Activated T-cell treated with anti-CD3 and anti-CD28 coated beads for 4 hours (primary cell): ENCODE measurements at places on chromosomes 12 and 14.
A peak's percentile ranks its signal among the peaks of the same experiment; 100 is the strongest.

- no peak for DNase-seq
These were observed 45.7 kb downstream of the NPAS3 start for GRCh38 chr14:32984241-32984930.

GRCh38 chr12:68559984-68560850 is 50.5 kb upstream of the RAP1B start:
- no peak for DNase-seq

DNA sequence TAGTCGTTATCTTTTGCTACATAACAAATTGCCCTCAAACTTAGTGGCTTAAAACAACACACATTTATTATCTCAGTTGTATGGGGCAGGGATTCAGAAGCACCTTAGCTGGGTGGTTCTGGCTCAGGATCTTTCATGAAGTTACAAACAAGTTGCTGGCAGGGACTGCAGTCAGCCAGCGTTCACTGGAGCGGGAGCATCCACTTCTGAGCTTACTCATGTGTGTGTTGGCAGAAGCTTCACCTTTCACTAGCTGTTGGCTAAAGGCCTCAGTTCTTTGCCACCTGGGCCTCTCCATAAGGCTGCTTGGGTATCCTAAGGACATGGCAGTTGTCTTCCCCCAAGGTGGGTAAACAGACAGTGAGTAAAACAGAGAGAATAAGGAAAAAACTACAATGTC is 365.7 kb downstream of the RPS29 start:
- no peak for DNase-seq

GRCh38 chr12:105585107-105585506 is 254.6 kb downstream of the C12orf75 start:
- no peak for DNase-seq

DNA sequence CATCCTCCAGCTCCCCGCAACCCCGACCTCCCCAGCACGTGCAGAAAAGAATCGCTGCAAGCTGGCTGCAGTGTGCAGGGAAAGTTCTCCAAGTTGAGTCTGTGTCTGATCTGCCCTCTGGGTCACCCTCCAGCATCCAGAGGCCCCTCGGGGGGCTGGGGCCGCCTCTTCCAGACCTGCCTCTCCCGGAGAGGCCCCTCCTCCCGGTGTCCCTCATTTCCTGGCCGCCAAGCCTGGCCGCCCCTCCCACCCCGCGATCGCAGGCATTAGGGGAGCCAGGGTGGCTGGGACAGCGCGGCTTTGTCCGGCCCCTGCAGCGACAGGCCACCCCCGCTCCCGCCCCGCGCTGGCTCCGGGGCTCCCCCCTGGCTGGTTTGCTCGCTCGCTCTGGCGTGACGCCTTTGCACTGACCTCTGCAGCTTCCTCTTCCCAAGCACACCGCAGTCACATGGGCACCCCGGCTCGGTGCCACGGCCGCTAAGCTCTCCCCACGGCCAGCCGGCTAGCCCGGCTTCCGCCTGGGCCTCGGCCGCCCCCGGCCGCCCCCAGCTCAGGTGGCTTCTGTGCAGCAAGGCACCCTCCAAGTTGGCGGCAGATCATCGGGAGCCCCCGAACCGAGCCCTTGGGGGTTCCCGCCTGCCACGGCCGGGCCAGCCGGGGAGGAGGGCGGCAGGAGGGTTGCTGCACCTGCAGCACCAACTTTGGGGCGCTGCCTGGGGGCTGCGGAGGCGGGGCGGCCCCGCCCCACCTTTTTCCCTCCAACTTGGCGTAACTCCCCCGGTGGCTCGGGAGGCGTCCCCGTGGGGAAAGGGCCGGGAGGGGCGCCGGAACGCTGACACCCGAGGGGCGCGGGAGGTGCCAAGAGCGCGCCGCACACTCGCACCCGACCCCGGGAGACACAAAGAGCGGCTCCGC is 43.7 kb downstream of the KDM2B start:
- no peak for DNase-seq

DNA sequence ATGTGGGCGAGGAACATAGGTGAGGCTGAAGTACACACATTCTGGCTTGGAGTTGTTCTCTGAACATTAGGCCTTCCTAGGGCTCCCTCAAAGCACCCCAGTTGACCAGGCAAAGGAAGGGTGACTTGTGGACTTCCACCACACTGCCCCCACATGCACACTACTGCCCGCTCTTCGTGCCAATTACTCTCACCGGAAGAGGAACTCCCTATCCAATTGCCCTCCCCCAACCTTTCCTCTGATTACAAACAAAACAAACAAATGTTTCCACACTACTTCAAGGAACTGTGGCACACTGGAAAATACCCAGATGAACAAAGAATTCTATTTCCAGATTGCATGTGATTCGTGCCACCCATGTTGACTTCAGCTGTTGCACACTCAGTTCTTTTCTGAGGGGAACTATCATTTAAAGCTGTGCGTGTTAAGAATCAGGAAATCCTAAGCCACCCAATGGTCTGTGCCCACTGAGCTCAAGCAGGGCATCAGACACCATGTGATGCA is 139.3 kb downstream of the SSPN start:
- DNase-seq = no peak

DNA sequence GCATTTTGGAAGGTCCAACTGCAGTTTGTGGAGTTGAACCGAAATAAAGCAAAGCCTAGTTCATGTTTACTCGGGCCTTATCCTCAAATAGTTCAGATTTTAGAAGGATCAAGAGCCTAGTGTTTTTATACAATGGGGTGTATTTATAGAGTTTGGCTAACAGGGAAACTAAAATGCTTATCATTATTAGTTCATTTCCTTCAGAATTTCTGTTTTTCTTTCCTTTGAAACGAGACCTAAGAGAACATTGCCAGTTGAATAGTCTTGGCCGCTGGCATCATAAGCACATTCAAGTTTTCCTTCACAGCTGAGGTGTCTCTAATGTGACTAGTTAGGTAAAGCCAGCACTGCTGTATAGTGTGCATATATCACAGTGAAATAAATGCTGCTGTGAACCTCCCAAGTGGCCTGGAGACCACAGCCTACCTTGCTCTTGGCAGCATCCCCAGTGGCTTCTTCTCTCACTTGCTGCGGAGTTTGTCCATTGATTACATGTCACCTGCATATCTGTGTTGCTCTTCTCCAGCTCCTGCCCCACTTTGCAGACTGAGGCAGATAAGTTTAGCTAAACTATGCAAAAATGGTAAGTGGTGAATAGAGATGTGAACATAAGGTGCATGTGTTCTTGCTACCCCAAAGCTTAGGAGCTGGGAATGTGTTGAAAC is 88.8 kb downstream of the ANO6 start:
- DNase-seq = no peak

GRCh38 chr12:1692895-1693610 is 2.2 kb downstream of the ADIPOR2 start:
- DNase-seq = no peak

DNA sequence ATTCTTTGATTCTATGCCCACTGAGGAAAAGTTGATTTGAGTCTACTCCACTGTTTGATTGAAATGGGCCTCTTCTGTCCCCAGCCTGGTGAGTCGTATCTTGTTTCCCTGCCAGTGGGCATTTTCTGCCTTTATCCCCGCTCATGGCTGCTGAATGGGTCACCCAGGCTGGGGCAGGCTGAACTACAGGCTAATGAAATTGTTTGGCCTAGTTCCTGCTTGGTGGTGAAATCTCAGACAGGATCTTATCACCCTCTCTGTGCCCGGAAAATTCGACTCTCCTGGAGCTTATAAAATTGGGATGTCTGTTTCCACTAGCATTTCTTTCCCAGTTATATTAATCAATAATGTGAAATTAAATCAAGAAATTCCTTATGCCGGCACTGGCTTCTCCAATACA is 65.0 kb downstream of the CHST11 start:
- DNase-seq = no peak

GRCh38 chr12:75784591-75784990 is 247.0 kb downstream of the PHLDA1 start:
- no peak for DNase-seq

DNA sequence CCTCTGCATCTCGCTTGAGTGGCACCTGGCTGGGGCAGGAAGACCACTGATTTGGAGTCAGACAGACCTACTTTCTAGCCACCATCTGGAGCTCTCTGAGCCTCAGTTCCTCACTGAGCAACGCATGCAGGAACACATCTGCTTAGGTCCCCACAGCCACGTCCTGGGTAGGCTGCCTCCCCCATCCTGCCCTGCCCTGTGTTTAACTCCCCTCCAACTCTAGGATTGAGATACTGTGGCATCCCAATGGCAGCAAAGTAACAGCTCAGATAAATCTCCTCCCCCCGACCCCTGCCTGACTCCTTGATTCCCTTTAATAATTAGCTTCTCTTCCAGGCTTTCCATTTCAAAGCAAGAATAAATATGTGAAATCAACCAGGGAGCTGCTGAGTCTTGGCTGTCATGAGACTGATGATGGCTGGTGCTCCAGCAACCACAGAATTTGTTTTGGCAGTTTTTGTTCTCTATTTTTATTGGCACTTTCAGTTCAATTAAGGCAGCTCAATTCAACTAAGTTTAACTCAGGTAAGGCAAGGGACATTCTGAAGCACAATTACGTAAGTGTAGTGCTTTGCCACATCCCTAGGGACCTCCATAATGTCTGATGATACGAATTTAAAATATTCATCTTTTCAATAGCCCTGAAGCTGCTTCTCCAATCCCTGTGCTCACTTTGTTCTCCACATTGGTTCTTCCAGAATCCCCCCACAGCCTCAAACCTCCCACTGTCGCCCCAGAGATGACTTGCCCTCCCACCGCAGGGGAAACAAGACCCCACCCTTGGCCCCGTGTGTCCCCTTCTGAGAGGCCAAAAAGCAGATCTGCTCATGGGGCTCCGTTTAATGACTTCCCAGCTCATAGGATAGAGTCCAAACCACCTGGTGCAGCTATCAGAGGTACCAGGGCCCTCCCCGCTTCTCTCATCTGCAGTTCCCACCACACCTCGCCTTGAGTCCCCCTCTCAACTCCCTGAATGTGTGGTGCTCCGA is 58.2 kb downstream of the ESR2 start:
- DNase-seq = no peak

DNA sequence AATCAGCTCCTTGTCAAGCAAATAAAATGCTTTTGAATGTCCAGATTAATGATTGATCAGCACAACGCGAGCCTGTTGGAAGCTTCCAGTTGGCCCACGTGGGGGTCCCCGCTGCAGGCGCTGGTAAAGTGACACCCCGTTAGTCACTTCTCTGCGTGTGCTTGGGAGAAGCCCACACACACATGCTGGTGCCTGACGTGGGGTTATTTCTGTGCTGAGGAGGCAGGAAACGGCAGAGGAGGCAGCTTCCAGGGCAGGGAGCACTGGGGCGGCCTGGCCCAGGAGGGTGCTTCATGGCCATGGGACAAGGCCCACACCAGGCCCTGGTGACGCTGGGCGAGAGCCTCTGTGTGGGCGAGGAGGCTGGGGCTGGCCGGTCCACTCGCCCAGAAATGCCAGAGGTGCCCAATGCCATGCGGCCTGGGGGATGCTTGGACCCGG is 101.5 kb downstream of the KIF26A start:
- DNase-seq = no peak

GRCh38 chr12:54526812-54527630 is 22.4 kb upstream of the PDE1B start:
- DNase-seq = no peak

GRCh38 chr12:109097140-109097434 is 310 bp upstream of the UNG start:
- no peak for DNase-seq

- no peak for DNase-seq
These were observed 110.0 kb upstream of the RESF1 start for GRCh38 chr12:31849090-31849687.

DNA sequence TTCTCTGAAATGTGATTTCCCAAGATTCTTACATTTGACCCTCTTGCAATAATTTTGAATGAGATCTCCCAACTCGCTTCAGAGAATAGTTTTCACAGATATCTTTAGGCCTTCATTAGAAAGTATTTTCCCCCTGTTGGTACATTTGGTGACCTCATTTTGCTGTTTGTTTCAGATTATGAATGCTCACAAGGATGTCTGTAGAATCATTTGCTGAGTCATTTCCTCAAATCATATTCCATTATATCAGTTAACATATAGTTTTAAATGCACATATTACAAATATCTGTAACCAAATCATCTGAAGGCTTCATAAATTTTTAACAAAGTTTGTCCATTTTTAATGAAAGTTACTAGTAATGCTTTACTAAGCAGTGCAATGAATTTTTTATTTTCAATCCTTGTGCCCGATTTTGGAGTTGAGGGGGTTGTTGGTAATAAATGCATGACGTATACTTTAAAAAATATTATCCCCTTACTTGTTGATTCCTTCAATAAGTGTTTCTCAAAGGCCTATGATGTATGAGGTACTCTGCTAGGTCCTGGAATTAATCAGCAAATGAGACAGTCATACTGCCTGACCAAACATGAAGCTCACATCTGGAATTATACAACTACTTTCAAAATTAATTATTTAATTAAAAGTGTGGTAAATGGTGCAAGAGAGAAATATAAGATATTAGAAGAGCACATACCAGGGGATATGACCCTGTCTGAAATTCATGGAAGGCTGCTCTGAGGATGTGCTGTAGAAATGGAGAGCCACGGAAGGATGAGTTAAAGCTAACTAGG is 126.9 kb upstream of the RAP1B start:
- DNase-seq = no peak

GRCh38 chr14:89720741-89721729 is 233.5 kb downstream of the EFCAB11 start:
- peak; percentile 38 for DNase-seq

GRCh38 chr12:9730591-9730990 is 2.3 kb downstream of the CLECL1 start:
- no peak for DNase-seq

- DNase-seq = no peak
These were observed 96.8 kb upstream of the NTF3 start for GRCh38 chr12:5335069-5335468.

GRCh38 chr14:89254166-89254909 is 162.7 kb downstream of the FOXN3 start:
- DNase-seq = no peak

DNA sequence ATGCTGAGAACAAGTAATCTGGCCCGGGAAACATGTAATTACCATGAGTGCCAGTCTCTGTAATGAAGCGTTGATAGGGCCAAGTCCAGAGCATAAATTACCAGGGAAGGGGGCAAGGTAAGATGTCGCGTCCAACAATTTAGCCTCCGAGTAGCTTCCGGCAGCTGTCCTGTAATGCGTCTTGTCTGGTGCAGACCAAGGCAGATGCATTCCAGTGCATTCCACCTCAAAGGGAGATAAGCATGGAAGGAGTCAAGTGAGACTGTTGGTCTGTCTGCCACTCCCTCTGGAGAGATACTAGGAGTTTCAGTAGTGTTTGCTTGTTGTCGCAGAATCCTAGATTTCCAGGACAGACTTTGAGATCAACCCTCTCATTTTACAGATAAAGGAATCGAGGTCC is 218.3 kb downstream of the AACS start:
- DNase-seq = no peak

DNA sequence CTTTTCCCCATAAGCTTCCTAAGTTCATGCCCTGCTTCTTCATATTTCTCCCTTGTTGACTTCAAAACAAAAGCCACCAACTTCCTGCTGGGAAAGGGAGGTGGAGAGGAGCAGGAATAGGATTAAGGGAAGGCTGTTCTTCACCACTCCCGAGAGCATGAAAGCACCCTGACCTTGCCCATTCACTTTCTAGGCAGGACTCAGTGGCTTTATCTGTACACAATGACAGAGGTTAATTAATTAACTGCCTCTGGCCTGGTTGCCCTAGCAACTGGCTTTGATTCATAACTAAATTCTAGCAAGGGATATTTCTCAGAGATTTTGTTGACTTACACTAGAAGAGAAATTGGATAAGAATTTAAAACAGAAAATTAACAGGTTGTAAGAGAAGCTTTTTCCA is 396.8 kb downstream of the RPS29 start:
- no peak for DNase-seq

- no peak for DNase-seq
These were observed at the start of gene TMPRSS12 for GRCh38 chr12:50842637-50843493. TMPRSS12 (plus strand) TSS chr12:50842926; CDS start chr12:50842965, 39 bp downstream.
